Endothelial cell of umbilical vein (primary cell): ENCODE measurements at places on chromosomes 7 and 10. TPM values are rescaled to one million over a fixed set of nuclear protein-coding genes. Genes with fewer than 3 reads are reported as not detected.
A peak's percentile ranks its signal among the peaks of the same experiment; 100 is the strongest.

OPN1SW gene
- polyA plus RNA-seq: not detected in 2 replicates

SPAM1 gene
- not detected in 2 replicates for polyA plus RNA-seq

- DNase-seq: no peak
Observed at GRCh38 chr10:3868271-3868664, 83.3 kb upstream of the KLF6 start.

PLA2G12B gene
- polyA plus RNA-seq: not detected in 2 replicates

- no peak for DNase-seq
Observed at GRCh38 chr7:20954711-20955619, 168.3 kb upstream of the SP8 start.

DNA sequence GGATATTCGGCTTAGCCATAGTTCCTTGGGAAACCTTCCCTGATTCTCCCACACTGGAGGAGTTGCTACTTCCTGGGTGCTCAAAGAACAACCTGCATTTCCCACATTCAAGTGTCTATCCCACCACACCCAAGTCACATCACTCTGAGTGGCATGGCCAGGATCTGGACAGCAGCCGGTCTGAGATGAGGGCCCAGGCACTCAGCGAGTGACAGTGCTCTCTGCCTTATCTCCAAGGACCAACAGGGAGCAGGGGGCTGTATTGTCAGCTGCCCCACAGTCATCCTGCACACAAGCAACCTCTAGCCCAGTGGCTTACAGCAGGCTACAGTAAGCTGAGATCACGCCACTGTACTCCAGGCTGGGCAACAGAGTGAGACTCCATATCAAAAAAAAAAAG, 16.1 kb upstream of the SLC18A3 start:
- DNase-seq: no peak

GRCh38 chr10:87603769-87604168, 55.9 kb upstream of the PAPSS2 start:
- DNase-seq: no peak

GRCh38 chr7:121084256-121084655, 95.7 kb downstream of the CPED1 start:
- DNase-seq: no peak

CYP2C19 gene
- not detected in 2 replicates for polyA plus RNA-seq

FOXK1 gene
- 8.0 and 9.2 TPM in 2 replicates for polyA plus RNA-seq

DNA sequence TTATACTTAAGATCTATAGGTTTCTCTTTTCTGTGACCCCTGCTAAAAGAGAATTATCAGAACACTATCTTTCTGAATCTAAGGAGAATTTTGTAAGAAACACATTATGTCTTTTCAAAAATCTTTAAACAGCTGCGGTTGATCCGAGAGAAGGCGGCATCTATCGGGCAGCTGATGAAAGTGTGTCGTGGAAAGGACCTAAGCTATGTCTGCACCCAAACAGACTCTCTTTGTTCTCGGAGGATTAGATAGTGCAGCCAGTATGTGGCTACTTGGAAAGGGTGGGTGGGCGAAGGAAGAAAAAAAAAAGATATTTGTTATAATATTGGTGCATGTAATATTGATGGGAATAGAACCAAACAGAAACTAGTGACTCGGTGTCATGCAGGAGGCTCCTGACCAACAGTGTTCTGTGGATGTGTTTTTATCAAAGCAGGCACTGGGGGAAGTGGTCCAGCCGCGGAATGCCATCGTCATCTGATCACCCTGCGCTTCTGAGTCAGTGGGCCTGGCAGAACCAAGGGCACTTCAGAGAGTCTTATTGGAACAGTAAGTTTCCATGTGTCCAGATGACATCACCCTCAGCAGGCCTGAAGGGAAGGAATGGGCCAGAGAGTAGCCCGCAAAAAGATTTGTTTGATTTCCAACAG, 509.7 kb upstream of the AKR1E2 start:
- no peak for DNase-seq

CCDC146 gene
- polyA plus RNA-seq: 0.65 and 1.5 TPM in 2 replicates

DNA sequence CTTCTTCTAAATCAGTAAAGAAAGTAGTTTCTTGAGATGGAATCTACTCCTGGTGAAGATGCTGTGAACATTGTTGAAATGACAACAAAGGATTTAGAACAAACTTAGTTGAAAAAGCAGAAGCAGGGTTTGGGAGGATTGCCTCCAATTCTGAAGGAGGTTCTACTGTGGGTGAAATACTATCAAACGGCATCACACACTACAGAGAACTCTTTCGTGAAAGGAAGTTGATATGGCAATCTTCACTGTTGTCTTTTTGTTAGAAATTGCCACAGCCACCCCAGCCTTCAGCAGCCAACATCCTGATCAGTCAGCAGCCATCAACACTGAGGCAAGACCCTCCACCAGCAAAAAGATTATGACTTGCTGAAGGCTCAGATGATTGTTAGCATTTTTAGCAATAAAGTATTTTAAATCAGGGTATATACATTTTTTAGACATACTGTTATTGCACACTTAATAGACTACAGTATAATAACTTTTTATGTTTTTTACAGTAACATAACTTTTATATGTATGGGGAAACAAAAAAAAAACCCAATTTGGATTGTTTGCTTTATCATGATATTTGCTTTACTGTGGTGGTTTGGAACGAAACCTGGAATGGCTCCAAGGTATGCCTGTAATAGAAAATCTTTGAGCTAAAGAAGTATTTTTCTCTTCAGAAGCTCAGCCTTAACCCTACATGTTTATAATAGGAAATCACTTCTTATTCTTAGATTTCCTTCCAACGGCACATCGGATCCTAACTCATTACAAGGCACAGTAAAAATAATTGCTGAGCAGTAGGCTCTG, 257.3 kb downstream of the LRMDA start:
- peak; percentile 9 for DNase-seq

GRCh38 chr7:99109108-99110051, 34.5 kb downstream of the SMURF1 start:
- peak; percentile 59 for DNase-seq

PPP1R3C gene
- 2.0 TPM in 2 replicates for polyA plus RNA-seq
